Activated CD4-positive, alpha-beta T cell treated with anti-CD3 and anti-CD28 coated beads, Interleukin-2, Interleukin-4, amounts not matched to agents 100 ng/mL and 50 ng/mL, durations not matched to agents 16 hours and 8 hours (primary cell): ENCODE measurements at places on chromosomes 4 and X.

DNA sequence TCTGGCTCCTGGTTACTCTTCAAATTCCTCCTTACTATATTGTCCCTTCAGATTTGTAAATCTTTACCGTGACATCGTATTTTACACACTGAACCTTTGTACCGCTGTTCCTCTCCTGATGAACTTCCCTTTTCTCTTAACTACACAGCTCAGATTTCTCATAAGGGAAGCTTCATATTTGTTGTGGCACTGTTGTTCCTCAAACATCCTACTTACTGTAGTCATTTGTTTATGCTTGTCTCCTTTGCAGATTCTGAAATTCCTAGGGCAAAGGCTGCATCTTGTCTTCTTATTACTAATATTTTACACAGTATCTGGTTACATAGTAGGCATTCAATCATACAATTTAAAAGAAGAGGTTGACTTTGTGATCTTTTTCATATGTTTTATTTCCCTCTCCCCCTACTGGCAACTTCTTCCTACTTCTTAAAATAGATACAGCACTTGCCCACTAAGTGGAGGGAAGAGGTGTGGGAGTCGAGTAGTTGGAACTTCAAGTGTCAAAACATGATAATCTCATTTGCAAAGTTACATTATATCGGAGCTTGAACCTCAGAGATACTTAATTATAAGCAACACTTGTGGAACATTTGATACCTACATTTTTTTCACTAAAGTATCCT is 50.0 kb downstream of the TET2 start:
- DNase-seq = no peak

GRCh38 chrX:10833299-10834169 is 213.1 kb upstream of the MID1 start:
- DNase-seq = no peak

DNA sequence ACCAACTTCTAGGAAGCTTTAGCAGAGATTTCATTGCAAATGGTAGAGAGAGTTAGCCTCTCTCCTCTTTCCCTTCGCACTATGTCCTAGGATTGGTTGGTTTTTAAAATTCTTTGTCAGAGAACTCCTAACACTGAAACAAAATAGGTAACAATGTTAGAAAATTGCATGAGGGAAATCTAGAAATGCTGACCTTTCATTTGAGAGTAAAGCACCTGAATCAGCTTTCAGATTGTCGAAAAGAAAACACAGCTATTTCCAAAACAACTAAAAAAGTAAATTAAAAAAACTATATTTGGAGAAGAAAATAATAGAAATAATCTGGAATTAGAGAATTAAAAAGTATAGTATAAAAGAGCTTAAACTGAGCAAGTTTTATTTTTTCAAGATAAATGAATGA is 108.1 kb upstream of the GK2 start:
- DNase-seq = no peak

DNA sequence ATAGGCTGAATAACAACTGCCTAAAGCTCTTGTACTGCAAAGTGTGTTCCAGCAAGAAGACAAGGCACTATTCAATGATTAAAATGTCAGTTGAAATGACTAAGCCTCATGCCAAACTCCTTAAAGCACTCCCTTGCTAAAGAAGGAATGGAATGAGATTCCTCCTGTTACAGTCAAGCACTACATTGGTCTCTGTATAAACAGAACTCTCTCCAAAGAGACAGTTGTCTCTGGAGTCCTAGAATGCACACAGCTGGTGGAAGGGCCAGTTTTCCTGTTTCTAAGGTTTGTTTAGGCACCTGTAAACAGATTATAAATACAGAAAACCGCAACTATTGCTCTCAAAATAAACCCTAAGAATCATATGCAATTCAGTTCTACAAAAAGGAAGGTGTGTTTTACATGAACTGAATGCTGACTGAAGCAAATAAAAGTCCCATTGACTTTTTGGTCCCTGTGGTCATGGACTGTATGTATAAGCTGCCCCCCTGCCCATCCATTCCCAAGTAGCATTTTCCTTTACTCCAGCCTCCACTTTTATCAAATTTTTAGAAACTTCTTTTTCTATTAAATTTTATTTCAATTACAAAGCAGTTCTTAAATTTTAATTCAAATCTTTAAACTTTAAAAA is 47.0 kb downstream of the FAT1 start:
- no peak for DNase-seq

GRCh38 chr4:162681212-162681611 is 485.5 kb downstream of the NAF1 start:
- no peak for DNase-seq

GRCh38 chr4:105022811-105023667 is 123.6 kb upstream of the TET2 start:
- DNase-seq = no peak

GRCh38 chrX:152908486-152908885 is 10.6 kb downstream of the ZNF185 start:
- no peak for DNase-seq

DNA sequence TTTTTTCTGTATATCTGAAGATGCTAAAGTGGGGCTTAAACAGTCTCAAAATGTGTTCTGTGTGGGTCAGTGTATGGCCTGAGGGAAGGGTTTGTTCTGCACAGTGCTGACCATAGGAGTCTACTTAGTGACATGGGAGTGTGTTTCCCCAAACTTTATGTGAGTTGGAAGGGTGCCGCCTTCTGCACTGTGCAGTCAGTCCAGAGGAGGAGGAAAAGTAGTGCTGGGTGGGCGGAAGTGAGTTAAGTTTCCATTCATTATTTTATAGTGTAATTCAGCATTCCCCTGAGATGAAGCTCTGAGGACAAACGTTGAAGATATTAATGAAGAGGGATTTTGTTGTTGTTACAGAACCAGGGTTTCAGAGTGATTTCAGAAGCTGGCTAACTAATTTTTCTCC is 2.9 kb downstream of the CHST7 start:
- DNase-seq = no peak

GRCh38 chr4:61841714-61842113 is 641.6 kb downstream of the ADGRL3 start:
- no peak for DNase-seq

DNA sequence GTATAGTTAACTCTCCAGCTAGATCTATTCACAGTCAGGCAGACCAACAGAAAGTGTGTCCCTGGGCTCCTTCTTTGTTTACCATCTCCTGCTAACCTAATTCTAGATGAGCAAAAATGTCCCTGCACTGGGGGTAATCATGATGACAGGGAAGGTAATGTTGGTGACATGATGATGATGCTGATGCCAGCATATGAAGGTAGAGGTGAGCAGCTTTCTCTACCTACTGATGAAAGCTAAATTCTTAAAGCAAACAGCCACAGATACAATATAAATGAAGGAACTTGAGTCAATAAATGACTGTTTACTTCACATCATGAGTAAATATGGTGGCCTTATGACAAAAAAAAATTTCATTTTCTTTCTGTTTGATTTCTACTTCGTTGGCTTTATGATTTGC is 78.5 kb downstream of the NKX6-1 start:
- no peak for DNase-seq

DNA sequence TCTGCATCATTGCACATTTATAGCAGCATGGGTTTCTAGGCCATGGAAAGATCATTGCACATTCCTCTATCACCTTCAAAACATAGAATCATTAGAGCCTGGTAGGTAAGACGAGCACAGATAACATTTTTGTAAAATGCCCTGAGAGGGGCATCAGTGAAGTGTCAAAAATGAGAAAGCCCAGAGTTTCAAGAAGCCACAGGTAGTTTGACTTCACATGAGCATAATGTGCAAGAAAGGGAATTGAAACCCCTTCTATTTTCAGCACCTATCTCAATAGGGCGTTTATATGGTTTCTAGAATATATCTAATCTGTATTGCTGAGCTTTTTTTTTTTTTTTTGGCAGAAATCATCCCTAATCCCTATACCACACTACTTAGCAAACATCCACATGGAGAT is 2441.7 kb downstream of the ARAP2 start:
- no peak for DNase-seq

GRCh38 chr4:177638871-177639270 is 196.6 kb upstream of the AGA start:
- DNase-seq = no peak

- DNase-seq = no peak
Measured at GRCh38 chr4:73194064-73194463, 64.5 kb downstream of the ANKRD17 start.

DNA sequence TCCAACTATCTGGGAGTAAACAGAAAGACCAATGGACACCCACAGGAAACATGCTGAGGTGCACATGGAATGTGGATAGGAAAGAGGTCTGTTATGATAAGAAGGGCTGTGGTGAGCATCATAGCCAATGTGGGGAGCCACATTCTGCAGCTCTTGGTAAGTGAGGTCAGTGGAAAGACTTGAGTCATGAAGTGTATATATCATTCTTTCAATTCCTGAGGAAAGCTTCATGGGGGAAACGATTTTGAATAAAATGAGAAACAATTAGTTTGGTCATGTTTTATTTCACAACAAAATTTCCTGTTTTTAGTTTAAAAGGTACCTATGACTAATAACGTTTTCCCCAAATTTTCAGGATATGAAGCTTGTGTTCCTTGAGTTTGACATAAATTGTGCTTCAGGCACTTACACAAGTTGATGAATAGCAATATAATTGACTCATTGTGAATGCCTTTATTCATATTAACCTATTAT is 41.4 kb upstream of the RASSF6 start:
- DNase-seq = peak; percentile 5

GRCh38 chrX:51891821-51892551 is 1.4 kb upstream of the MAGED1 start:
- DNase-seq = no peak

DNA sequence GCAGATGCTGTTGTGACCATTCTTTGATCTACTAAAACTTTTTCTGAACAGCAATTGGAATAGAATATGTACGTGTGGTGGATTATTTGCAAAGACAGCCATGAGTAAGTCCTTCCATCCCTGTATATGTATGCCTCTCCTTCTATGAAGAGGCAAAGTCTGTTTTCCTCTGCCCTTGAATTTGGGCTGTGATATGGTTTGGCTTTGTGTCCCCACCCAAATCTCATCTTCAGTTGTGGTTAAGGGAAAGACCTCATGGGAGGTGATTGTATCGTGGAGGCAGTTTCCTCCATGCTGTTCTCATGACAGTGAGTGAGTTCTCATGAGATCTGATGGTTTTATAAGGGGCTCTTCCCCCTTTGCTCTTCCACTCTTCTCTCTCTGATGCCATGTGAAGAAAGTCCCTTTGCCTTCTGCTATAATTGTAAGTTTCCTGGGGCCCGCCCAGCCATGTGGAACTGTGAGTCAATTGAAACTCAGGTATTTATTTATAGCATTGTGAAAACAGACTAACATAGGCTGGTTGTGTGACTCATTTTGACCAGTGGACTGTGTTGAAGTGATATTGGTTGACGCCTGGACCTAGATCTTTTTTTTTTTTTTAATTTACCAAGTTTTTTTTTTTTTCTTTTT is 108.3 kb upstream of the CAMK2D start:
- DNase-seq = no peak

- no peak for DNase-seq
Measured at GRCh38 chr4:88242144-88242543, 42.2 kb downstream of the PPM1K start.

DNA sequence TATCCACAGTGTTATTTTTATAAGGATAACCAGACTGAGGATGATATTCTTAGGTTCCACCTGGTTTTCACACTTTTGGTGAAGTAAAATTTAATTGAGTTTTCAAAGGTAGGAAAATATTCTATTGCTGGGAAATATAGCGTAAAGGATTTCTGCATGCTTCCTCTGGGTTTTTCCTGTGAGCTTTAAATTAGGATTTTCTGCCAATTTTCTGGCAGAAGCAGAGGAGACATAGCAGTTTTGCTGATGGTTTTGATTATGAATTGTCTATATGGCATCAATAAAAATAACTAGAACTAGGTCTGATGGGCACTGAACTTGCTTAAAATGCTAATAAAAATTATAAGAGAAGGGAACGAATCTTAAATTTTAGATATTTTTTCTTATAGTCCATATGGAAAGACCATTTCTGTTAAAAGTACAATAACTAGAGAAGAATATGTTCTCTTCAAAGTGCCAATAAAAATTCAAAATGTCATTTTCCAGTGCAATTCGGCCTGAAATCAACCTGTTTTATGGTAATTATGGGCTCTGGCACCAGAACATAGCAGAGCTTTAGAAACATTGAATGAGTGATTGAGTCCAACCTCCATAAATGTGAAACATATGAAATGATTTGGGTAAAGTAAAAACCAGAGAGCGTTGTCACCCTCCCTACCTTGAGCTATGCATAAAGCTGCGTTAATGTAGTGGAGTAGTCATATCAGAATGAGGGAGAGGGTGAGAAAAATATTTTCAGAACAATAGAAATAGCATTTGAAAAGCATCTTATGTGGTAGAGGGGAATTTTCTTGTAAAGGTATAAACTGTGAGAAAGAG is 279.7 kb downstream of the SPRY1 start:
- no peak for DNase-seq

DNA sequence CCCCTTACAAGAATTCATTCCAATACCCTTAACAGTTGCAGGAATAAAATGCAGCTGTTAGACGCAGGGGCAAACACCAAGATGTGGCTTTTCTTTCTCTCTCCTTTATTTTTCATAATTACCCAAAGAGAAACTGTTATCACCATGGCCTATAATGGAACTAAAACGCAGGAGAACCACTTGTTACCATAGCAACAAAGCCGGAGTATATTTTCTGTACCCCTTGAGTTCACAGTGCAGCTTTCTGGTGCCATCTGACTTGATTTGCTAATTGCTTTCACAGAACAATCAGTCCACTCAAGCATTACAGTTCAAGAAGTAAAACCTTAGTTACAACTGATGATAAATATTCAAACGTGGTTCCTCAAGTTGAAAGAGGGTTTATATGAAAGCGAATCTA is 157.9 kb downstream of the AMELX start:
- DNase-seq = no peak

DNA sequence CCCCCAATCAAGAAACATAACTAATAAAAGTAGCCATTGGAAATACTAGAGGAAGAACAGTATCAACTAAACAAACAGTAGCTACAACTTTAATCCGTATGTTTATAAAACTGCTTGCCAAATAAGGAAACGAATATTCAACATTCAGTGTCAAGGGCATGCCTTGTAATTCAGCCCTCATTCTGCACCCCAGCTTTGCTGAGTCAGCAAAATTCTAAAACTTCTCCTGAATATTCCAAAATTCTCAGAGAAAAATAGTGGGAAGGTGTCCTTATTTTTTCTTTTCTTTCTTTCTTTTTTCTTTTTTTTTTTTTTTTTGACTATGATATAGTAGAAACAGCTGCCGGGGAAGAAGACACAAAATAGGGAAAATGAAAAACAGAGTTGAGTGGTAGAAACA is 344.8 kb upstream of the MAGEC2 start:
- no peak for DNase-seq

GRCh38 chr4:165874791-165875371 is 1.8 kb downstream of the TLL1 start:
- no peak for DNase-seq

DNA sequence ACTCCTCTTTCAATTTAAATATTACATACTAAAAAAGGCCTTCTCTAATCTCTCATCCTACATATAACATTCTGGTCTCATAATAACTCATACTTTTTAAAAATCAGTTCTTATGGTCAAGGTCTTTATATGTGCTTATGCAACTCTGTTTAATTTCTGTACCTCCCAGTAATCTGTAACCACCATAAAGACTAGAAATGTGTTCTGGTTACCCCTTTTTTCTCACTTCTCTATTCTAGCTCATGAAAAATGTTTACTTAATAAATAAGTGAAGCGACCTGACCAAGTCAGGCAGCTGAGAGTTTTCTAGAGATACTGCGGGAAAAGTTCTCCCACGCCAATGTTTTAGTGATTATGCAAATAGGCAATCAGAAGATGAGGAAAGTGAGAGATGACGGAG is 548.8 kb upstream of the FAM241A start:
- no peak for DNase-seq
